ENCODE measurements at places on chromosomes 12 and 14.

DNA sequence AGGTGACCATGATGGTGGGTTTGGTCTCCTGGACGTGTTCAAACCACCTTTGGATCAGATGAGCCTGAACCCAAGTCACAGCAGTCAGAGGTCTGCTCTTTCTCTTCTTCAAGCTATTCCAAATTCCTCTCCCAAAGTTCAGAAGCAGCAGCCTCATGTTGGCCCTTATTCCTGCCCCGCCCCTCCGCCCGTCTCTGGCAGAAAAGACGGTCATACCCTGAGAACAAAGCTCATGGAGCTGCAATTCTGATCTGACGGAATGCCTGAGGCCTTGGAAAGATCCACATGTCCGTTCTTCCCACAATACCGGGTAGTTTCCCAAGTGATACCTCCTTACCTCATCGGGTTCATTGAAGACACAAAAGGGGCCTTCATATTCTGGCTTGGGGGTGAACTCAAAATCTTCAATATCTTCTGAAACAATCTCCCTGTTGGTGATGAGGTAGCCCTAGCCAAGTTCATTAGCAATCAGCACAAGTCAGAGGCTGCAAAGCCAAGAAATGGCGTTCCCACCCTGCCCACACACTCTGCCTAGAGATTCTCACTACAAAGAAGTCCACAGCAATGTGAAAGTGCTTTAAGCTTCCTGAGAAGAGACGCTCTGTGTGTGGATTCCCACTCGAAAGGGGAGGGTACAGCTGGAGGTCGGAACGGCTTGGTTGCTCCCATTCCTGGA is 11.2 kb downstream of the POLE start:
- no peak for DNase-seq

DNA sequence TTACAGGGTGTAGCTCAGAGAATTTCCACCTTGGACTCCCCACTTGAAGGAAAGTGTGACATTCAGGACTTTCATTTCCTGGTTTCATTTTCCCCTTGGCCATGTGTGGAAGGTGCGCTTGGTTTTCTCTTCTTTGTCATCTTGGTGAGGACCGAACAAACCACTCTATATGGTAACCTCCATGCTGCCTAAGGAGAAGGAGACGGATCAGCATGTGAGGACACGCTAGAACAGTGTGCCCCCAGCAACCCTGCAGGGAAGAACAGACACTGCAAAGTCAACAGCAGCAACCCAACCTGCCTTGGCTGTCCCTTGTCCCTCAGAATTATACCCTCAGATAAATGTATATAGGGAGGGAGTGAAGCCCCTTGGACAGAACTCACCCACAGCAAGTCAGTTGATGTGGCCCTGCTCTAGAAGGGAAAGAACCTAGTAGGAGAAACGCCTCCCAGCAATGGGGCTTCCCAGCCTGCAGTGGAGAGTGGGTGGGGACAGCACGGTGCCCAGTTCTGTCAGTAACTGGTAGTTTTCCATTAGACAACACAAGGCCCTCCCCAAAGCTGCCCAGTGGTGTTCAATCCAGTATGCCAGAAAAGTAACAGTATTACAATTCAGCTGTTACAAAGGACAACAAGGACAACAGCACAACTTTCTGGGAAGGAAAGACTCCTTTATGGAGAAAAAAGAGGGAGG is 18.9 kb upstream of the COCH start:
- DNase-seq: no peak

GRCh38 chr14:22384167-22384549 is 204.9 kb downstream of the DAD1 start:
- no peak for DNase-seq

DNA sequence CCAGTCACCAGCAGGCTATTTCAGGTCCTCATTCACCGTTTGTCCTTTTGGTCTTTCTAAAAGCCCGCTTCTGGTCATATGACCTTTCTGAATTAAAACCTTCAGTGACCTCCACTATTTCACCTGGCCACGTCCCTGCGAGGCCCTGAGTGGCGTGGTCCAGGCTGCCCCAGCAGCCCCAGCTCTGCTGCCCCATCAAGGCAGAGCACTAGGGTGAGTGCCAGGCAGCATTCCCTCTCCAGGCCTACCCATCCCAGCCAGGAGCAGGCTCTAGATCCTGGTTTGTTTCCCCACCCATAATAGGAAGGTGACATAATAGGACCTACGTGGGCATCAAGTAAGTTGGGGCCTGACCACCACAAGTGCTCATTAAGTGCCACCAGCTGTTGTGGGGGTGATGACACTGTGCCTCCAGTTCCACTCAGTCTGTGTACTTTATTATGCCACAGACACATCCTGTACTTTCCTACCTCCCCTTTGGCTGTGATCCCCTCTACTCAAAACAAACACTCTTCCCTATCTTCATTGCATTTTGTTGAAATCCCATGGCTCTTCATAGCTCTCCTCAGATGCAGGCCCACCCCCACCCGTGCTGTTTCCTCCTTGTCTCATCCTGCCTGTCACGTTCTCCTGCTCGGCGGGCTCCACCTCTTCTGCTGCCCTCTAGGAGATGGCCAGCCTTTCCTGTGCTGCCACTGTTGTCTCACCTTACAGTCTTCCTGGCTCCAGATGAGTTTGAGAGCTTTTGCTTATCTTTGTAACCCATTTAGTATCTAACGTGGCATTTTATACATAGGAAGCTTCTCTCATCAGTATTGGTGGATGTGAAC is 21.4 kb downstream of the CKB start:
- no peak for DNase-seq

GRCh38 chr14:103593577-103593976 is 30.8 kb downstream of the COA8 start:
- no peak for DNase-seq

DNA sequence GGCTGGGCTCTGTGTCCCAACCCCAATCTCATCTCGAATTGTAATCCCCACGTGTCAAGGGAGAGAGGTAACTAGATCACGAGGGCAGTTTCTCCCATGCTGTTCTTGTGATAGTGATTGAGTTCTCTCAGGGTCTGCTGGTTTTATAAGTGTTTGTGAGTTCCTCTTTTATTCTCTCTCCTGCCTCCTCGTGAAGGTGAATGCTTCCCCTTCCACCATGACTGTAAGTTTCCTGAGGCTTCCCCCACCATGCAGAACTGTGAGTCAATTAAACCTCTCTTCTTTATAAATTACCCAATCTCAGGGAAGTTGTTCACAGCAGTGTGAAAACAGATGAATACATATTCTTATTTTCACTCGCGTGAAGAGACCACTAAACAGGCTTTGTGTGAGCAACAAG is 148.2 kb downstream of the TMEM30B start:
- DNase-seq: no peak
